ENCODE measurements at places on chromosomes 12 and 14. TPM values are rescaled to one million over a fixed set of nuclear protein-coding genes. Genes with fewer than 3 reads are reported as not detected.

PZP gene
- total RNA-seq, result not detected

SPPL3 gene
- total RNA-seq, result 14.9 TPM

EMP1 gene
- total RNA-seq, result 181 TPM

DHRS4 gene
- 42.4 TPM for total RNA-seq

AQP6 gene
- total RNA-seq, result 0.14 TPM

IGF1 gene
- not detected for total RNA-seq

IL22 gene
- total RNA-seq, result not detected

COX8C gene
- not detected for total RNA-seq

TCL1B gene
- total RNA-seq, result not detected

COPZ1 gene
- 170 TPM for total RNA-seq

PSMA3 gene
- total RNA-seq, result 153 TPM

GLIPR1L2 gene
- 0.56 TPM for total RNA-seq

TMTC1 gene
- total RNA-seq, result 5.1 TPM

GALNT9 gene
- not detected for total RNA-seq
